ENCODE measurements at places on chromosomes 16 and 17.
A peak's percentile ranks its signal among the peaks of the same experiment; 100 is the strongest.

DNA sequence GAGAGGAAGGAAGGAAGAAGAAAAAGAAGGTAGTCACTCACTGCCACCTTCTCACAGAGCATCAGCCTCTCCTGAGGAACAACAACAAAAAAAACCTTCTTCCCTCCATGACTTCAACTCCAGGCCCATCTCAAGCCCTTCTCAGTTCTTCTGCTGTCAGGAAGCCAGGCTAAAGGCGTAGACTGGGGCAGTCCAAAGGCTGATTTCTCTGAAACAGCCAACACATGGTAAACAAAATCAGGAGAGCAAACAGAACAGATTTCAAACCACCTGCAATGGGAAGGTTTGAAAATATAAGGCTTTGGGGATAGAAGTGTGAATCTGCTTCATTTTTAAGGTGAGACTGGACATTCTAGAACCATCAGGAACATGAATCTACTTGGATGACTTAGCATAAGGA lies 157.3 kb upstream of the DNAH9 start:
- DNase-seq, result no peak

DNA sequence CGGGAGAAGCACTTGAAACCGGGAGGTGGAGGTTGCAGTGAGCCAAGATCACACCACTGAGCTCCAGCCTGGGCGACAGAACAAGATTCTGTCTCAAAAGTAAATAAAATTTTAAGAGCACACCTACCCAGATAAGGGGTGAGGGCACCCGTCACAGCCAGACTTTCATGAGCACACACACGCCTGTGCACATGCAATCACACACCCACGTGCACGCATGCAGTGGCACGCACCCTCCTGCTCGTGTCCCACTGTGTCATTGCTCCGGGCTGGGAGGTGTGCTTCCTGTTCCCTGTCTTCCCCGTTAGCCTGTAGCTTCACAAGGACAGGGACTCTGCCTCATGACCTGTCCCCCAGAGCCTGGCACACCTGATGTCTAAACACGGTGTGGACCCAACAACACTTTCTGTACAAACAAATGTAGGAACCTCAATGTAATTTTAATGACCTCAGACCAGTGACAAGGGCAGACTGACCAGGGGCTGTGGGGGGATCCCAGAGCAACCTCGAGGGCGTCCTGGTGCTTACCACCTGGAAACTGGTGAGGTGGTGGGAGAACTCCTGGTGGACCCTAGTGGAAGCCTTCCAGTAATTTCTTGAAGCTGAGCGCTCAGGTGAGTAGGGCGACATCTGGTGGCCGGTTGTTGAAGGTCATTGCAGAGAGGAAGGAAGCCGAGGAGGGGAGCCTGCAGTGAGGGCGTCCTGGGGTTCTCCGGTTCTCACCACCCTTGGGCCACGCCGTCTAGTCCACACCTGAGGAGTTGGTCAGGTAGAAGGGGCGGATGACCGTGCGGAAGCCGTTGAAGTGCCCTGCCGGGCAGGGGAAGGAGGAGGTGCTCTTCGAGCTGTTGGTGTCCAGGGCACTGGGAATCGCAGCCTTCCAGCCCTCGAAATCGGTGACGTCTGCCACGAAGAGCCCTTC lies 8.6 kb downstream of the LGALS3BP start:
- DNase-seq, result peak; percentile 92

DNA sequence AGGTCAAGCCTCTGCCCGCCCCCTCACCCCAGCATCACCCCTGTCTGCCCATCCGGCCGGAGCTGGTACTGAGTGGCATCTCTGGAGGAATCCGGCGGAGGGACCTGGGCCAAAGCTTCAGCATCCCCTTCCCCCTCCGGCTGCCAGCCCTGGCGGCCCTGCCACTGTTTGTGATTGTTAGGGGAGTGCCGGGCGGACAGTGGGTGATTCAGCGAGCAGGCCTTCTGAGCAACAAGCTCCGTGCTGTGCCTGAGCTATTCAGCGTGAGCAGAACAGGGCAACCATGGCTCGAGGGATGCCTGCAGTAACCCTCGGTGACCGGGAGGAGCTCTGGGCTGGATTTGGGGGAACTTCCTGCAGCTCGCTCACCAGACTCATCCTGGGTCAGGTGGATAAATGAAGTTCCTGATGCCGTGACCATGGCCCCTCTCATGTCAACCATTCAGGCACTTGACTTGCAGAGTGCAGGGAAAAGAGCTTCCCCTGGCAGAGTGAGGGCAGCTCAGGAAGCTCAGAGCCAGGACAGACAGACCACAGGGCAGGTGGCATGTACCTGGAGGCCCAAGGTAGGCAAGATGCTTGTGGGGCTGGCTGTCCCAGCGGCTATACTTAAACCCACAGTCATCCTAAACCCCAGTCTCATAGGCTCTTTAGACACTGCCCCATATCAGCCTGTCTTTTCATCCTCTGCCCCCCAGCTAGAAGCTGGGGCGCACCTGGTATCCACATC lies 24.3 kb upstream of the MLKL start:
- DNase-seq, result no peak

DNA sequence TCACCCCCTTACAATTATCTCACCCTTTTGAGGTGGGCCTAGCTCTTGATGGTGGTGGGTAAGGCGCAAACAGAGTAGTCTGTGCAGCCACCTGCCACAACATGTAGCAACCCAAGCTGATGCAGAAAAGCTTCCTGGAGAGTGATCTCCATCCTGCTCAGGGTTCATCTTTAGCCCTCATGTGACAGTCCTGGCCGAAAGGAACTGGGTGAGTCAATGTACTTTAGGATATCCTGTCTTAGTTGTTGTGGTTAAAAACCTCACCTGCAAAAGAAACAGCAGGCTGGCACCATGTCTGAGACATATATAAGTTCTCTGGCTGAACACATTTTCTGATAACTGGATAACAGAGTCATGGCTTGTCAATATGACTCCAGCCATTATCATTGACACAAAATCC lies 183.5 kb upstream of the CPHXL start:
- no peak for DNase-seq

DNA sequence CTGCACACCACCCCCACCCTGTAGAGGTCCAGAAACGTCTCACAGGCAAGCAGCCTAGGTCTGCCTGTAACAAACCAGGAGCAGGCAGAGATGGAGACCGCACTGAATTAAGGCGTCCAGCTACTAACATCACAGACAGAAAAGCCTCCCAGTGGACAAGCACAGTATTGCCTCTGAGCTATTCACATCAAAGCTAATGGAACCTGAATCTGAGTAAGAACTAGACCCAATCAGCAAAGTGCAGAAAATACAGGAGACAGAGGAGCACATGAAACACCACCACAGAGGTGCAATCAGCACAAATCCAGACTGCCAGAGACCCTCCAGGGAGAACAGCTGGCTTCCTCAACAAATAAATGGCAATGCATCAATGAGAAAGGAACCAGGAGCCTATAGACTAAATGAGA lies 22.2 kb upstream of the PEMT start:
- peak; percentile 71 for DNase-seq

GRCh38 chr17:2455956-2456355 lies 55.1 kb upstream of the MNT start:
- no peak for DNase-seq

GRCh38 chr17:39970157-39970692 lies 7.4 kb downstream of the GSDMA start:
- DNase-seq, result no peak

DNA sequence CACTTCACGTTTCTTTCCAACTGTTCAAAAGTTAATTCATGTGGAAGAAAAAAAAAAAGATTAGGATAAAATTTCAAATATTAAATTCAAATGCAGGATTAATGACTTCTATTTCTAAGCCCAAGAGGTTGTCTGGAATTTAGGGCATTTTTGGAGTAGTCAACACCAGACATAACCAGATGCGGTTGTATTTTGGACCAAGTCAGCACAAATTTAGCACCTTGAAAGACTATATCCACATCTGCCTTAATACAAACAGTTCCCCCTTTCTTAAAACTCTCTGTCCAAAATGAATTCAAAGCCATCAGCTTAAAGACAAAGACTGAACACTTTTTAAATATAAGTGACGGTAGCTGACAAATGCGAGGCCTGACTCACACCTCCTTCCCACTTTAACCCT lies 282.9 kb downstream of the C16orf95 start:
- no peak for DNase-seq

GRCh38 chr16:84925773-84926372 lies 85.5 kb downstream of the ZDHHC7 start:
- no peak for DNase-seq

GRCh38 chr17:40915199-40915661 lies 22.2 kb downstream of the KRT23 start:
- no peak for DNase-seq

Data from activated effector memory CD4-positive, alpha-beta T cell treated with anti-CD3 and anti-CD28 coated beads, Interleukin-2, amount 50 U/mL, for 16 hours (primary cell).